ENCODE measurements at places on chromosomes 6 and 20.

- no peak for DNase-seq
Observed at GRCh38 chr6:42907336-42907735, 8.5 kb upstream of the PTCRA start.

GRCh38 chr6:121652726-121653623 lies 217.5 kb downstream of the GJA1 start:
- DNase-seq, result peak; percentile 77

DNA sequence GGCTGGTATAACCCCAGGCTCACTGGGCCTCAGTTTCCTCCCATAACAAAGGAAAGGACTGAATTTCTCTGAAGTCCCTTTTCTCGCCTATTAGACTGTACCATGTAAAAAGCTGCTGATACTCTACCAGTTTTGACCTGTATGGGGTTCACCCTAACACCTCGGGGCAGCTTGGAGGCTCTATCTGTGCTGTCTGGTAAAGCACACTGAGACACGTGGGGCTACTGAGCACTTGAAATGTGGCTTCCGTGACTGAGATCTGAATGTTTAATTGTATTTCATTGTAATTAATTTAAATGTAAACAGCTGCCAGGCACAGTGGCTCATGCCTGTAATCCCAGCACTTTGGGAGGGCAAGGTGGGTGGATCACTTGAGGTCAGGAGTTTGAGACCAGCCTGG lies 24.0 kb downstream of the BMP7 start:
- no peak for DNase-seq

GRCh38 chr6:13762611-13763441 lies 51.2 kb upstream of the RANBP9 start:
- DNase-seq, result peak; percentile 84

GRCh38 chr6:118080547-118080946 lies 173.5 kb downstream of the SLC35F1 start:
- no peak for DNase-seq

GRCh38 chr6:79872303-79872702 lies 75.0 kb downstream of the ELOVL4 start:
- DNase-seq, result no peak

- no peak for DNase-seq
Observed at GRCh38 chr6:139485742-139486475, 111.5 kb upstream of the CITED2 start.

- no peak for DNase-seq
Observed at GRCh38 chr6:144153971-144154370, 3.7 kb downstream of the STX11 start.

DNA sequence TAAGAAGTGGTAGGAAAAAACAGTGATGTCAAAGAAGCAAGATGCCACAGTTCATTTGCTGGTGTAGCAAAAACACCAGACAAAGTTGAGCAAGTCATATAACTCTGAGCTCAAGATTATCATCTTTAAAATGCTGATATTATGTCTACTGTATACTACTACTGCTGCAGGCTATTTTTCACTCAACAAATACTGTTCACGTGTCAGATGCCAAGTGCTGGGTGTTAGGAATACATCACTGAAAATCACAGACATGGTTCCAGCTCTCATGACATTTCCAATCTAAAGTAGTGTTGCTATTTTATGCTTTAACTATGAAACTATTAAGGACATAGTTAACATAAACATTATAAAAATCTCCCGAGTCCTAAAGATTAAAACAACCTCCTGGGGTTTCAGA lies 163.0 kb downstream of the NKAIN2 start:
- DNase-seq, result no peak

DNA sequence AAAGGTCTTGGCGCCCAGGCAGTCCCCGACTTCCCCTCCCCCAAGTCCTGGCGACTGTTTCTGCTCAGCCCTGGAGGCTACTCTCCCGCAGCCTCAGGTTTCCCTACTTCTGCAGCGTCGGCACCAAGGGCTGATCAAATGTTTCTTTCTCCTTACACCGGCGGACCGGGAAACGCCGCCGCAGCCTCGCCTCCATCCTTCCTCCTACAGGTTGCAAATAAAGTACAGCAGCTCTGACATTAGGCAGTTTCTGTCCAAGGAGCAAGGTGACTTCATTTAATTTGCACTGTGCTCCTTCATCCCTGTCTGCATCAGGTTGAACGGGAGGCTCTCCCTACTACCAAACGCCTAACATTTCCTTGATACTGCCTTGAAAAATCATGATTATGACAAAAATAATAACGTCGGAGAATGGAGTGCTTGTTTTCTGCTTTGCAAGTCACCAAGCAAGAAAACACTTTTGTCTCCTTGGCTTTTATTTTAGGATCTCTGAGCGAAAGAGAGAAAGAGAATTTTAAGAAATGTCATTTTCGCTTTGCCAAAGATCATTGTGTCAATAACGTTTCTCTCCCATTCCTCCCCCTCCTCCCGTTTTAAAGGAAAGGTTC lies 1.0 kb downstream of the CLIC5 start:
- no peak for DNase-seq

GRCh38 chr6:153073841-153074240 lies 57.2 kb downstream of the RGS17 start:
- DNase-seq, result no peak

- no peak for DNase-seq
Observed at GRCh38 chr20:8646716-8647115, 422.2 kb upstream of the PLCB4 start.

- no peak for DNase-seq
Observed at GRCh38 chr6:74320715-74321114, 624.7 kb downstream of the CD109 start.

DNA sequence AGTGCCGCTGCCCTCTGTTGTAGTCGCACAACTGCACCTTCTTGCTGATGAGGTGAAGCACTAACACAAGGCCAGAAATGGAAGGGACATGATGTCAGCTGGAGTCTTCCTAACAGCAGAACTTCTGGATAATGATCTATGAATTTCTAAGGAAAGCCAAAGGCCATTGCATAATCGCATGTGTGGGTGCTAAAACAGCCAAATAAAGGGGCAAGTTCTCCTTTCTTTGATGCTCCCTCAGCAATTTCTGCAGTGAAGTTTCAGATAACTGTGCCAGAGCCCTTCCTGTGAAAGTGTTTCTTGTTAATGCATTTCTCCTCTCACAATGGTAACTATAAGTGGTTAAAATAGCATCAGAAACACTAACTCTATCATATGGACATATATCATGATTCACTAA lies 8.0 kb upstream of the F13A1 start:
- peak; percentile 70 for DNase-seq

GRCh38 chr20:63366390-63367365 lies 5.5 kb upstream of the CHRNA4 start:
- no peak for DNase-seq

DNA sequence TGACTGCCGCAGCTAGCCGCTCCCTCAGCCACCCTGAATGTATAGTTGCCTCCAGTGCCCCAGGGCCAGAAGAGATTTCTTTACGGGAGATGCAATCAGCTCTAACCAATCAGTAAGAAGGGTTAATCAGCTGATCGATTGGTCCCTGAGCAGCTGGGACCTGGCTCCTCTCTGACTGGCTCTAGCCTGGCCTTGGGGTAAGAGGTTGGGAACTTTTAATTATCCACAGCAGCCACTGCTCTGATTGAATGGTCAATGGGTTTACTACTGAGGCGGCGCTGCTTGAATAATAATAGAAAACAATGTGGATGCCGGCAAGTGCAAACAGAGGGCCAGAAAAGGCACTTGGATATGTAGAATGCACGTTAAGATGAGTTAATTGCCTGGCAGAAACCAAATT lies 99.8 kb downstream of the TFAP2A start:
- no peak for DNase-seq

DNA sequence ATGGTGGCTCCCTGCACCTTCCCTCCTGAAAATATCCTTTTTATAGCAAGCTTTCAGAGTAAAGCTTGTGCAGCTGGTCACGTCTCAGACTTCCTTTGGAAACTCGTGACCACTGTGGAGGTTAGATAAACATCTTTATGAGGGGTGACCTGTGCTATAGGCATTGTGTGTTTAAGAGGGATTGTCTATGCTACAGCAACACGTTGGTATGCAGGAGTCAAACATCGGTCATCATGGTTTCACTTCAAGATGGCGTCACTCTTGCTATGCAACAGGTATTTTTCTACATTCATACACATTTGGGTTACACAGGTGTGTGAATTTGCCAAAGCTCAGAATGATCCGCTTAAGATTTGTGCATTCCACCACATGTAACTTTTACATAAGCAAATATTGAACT lies 14.6 kb upstream of the BLCAP start:
- no peak for DNase-seq

DNA sequence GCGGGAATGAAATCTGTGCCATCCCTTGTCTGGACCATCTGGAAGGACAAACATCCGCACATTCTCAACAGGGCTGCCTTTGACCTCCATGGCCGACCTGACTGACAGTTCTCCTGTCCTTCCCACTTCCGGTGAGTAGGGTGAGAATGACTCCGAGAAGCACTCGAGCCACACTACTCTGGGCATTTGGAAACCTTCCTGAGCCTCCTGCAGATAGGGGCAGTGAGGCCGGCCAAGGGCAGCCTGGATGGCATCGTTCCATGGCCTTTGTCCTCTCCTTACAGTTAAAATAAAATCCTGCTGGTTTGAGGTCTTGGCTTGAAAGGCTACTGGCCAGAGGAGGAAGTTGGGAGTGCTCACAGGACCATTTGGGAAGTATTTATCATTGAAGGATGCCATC lies 70.9 kb upstream of the QKI start:
- no peak for DNase-seq

DNA sequence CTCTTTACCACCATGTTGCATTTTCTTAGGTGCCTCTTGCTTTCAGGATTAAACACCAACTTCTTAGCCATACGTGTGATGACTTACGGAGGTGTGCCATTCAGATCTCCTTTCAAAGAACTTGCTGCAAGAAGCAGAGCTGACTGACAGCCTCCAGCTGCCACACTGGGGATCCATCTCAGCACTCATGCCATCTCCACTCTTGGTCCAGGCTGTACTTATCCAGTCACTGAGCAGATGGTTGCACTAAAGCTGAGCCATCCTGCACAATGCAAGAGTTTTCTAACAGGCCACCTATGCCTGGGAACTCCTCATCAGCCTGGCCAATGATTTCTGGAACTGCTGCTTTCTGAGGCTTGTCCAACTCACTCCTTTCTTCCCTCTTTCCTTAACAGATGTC lies 31.4 kb upstream of the KIF6 start:
- DNase-seq, result no peak

- DNase-seq, result no peak
Observed at GRCh38 chr6:126923807-126924206, 194.7 kb upstream of the RSPO3 start.

- DNase-seq, result no peak
Observed at GRCh38 chr6:137412562-137412961, 81.6 kb downstream of the OLIG3 start.

- DNase-seq, result no peak
Observed at GRCh38 chr6:40882323-40882997, 156.6 kb downstream of the UNC5CL start.

DNA sequence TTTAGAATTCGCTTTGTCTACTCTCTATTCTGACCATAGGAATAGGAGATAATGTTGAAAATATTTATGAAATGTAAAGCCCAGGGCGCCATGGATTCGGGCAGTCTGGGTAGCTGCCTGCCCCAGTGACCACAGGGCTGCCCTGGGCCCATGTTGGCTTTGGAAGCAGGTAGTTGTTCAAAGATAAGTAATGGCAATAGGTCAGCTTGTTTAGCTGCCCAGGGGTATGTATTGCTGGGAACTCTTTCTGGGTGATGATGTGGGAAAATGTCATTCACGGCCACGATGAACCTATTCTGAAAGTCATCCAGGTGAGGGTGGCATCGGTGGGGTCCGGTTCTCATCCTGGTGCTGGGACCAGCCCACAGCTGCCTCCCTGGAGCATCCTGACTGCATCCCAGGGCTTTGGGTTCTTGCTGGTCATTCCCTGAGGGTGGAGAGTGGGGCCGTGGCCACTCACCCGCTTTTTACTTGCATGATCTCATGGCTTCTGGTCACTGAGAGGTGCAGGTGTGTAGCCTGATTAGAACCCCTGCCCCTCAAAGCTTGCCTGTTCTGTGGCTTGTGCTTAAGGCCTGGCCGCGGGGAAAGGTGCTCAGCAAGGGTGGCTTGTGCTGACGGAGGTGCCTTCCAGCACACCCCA lies 102.8 kb downstream of the ERMARD start:
- DNase-seq, result no peak

DNA sequence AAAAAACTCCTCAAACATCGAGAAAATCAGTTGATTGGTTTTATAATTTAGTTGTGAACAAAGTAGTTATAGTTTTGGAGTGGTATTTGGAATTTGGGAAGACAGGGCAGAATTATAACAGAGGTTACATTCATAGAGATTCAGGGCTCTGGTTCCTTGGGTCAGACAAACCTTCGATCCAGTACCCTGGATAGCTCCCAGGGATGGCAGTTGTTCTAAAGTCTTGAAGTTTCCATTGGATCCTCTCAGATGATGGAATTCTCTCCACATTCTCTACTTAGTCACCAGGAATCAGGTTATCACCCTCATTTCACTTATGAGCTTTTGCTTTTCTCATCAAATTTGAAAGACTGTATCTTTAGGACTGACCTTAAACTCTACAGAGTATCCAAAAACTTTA lies 285.1 kb downstream of the CENPW start:
- no peak for DNase-seq

GRCh38 chr6:43246301-43247113 lies 3.2 kb downstream of the TTBK1 start:
- peak; percentile 27 for DNase-seq

DNA sequence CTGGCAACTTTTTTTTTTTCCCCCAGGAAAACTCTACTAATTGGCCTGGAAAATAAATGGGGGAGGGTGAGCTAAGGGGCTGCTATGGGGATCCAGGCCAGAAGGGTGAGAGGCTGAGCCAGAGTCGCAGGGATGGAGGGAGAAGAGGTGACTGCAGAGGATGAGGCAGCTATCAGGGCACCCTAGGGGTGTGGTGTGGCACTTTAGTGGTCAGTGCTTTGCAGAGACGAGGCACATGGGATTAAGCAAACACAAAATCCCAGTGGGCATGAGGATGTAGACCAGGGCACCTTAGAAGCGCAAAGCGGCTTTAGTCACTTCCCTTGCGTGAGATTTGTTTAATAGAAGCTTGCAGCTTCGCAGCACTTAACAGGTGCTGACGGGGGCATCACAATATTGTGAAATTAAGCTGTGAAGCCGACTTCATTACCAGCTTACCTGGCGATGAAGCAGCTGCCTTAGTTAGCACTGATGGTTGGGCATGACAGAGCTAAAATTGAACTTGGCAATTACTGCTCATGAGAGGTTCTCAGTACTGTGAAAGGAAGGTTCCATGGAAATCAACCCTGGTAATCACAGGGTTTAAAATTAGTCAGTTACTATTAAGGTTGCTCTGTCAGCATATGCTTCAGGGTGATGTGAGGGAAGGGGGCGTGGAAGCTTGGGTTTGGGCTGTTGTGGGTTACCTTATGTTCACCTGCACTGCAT lies 26.0 kb downstream of the TOX2 start:
- DNase-seq, result no peak

- DNase-seq, result no peak
Observed at GRCh38 chr6:52549428-52549827, 27.4 kb downstream of the TRAM2 start.

GRCh38 chr20:33411711-33412483 lies 10.6 kb upstream of the CDK5RAP1 start:
- DNase-seq, result no peak
